ENCODE measurements at places on chromosomes 16 and 17.

GRCh38 chr17:4167786-4168185 is 24.8 kb downstream of the CYB5D2 start:
- DNase-seq: no peak

GRCh38 chr16:20920091-20920490 is 19.5 kb downstream of the LYRM1 start:
- DNase-seq: no peak

DNA sequence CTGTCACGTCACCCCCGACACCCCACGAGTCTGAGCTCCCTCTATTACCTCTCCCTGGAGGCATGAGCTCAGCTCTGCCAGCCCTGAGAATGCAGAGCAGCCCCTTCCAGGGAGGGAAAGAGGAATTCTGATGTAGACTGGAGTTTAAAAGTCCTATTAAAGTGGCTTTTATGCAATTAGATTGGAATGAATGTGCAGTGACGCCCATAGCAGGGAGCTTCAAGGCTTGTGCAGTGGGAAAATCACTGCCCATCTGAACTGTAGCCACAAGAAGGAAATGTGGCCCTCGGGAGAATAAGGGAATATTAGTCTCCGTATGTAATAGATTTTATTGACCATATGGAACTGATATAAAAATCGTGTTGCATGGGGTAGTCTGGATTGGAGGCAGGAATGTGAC is 66.9 kb downstream of the ZNF423 start:
- DNase-seq: no peak

- no peak for DNase-seq
These were observed 44.1 kb upstream of the SLC38A10 start for GRCh38 chr17:81339191-81339533.

DNA sequence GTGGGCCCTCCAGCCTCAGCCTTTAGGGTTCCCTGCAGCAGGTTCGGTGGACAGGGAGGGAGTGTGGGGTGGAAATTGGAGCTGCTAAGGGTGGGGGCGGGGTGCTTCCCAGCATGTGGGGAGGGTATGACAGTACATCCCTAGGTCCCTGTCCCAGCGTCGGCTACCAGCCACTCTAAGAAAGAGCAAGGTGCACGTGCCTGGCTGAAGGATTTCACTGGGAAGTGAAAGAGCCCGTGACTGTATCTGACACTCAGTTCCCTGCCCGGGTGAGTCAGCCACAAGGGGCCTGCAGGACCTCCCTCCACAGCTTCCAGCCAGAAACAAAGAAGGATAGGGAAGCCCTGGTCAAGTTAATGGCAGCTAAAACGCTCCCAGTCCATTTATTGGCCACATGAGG is 4.1 kb downstream of the SNRNP25 start:
- no peak for DNase-seq

GRCh38 chr16:20218093-20218492 is 109.2 kb downstream of the GP2 start:
- DNase-seq: no peak

DNA sequence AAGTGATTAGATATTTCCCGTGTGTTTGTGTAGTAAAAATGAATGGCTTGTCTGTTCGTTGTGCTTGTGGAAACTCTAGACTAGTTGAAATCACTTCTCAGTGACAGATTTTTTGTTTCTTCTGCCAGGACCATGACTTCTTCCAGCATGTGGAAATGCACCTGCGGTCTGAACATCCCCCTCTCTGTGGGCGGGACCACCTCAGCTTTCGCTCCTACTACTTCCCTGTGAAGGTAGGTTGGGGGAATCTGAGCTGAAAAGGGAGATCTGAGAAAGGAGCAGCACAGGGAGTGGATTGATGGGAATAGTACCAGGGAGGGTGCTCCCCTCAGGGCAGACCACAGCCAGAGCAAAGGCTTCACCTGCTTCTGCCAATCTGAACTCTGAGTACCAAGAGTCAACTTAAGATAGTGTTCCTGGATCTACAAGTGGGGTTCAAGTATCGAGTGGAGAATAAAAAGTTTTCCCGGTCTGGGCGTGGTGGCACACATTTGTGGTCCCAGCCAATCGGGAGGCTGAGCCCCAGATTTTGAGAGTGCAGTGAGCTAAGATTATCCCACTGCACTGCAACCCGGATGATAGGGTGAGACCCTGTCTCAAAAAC is 47.5 kb downstream of the SF3B3 start:
- no peak for DNase-seq

DNA sequence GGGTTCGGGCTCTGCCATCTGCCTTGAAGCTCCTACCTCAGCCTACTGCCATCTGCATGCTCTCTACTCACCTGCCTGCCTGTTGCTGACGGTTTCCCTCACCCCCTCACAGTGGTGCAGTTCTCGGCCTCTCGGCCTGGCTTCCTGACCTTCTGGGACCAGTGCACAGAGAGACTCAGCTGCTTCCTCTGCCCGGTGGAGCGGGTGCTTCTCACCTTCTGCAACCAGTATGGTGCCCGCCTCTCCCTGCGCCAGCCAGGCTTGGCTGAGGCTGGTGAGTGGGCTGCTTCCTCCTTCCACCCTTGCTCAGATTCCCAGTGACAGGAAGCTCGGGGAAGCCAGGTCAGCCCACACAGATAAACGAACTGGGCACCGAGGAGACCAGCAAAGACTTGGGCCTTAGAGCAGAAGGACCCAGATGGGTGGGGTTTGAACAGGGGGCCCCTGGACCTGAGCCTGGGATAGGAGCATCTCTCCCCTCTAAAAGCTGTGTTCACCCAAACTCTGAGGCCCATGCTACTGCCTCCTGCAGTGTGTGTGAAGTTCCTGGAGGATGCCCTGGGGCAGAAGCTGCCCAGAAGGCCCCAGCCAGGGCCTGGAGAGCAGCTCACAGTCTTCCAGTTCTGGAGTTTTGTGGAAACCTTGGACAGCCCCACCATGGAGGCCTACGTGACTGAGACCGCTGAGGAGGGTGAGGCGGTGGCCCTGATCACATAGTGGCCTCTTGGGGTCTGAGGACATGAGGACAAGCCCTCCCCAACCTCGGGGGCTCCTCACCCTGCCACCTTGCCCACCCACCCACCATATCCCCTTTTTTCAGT is 16.4 kb downstream of the RIPOR1 start:
- DNase-seq: no peak

DNA sequence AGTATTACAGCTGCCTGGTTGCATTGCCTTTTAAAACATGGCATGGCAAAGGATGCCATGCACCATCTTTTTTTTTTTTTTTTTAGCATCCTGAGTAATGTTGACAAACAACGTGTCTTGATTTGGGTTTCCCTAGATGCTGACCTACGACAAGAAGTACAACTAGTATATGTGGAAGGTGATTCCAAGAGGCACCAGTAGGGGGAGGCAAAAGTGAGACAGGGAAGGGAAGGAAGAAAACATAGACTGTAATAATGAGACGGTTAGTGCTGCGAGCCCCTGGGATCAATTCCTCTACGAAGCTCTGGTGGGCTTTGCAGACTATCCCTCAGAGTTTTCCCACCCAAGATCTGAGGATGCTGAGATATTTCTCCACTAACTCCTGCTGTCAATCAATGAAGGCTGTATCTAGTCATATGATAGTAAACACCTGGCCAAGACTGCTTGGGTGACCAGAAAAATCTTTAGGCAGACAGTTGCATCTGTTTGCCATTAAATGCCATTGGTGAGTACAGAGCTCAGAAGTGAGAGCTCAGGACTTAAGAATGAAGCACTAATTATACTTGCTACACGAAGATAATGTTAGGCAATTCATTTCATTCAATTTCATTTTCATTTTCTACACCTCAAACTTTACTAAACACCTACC is 458.6 kb upstream of the GOT2 start:
- no peak for DNase-seq

- peak; percentile 81 for DNase-seq
These were observed at the start of gene PFN1 for GRCh38 chr17:4948166-4948930. Gene PFN1, minus strand, starts transcription at chr17:4948530. Its CDS starts 136 bp downstream, at chr17:4948394.

DNA sequence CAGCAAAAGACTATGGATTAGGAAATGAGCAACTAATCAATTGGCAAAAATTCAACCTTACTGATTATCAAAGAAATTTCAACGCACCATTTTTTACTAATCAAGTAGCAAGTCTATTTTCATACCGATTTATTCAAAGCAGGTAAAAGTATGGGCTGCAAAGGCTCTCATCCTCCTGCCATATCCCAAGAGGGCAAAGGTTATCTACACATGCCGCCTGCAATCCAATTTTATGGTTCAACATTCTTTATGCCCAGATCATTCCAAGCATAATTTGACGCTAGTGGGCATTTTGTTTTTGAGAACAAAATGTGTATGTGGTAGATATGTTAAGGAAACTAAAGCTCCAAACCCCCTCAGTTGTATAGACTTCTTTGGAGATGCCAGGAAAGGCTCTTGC is 270.6 kb downstream of the MAF start:
- no peak for DNase-seq

DNA sequence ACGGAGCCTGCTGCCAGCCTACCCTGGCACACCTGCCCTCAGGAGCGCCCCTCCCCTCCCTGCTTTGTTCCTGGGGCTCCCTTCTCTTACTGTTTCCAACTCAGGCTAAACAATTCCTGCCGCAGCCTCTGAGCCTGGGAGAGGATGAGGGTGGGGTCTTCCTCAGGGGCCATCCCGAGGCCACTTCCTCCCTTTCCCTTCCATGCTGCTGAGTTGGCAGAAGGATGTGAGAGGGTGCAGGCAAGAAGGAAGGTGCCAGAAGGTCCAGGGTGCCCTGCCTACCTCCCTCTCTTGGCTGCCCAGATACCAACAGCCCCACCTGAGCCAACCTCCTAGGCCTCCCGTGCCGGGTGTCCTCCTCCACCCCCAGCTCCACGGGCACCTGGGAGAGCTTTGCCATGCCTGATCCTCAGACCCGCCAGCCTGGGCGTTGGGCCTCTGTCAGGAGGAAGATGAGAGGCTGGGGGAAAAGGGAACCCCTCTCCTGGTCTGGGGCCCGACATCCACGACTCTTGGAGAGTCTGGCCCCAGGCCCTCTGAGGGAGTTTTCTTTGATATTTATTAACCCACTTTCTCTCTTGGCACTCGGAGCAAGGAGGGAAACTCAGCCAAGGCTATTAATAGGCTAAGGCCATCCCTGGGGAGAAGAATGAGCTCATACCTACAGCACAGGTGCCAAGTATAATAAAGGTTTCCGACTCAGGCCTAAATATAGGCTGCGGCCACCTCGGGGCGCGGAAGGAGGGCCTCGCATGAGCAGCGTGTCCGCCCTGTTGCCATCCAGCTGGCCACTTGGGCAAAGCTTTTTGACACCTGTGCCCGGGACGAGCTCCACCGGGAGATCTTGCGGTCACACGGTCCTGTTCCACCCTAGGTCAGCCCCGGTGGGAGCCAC is 232.0 kb downstream of the ENGASE start:
- no peak for DNase-seq

DNA sequence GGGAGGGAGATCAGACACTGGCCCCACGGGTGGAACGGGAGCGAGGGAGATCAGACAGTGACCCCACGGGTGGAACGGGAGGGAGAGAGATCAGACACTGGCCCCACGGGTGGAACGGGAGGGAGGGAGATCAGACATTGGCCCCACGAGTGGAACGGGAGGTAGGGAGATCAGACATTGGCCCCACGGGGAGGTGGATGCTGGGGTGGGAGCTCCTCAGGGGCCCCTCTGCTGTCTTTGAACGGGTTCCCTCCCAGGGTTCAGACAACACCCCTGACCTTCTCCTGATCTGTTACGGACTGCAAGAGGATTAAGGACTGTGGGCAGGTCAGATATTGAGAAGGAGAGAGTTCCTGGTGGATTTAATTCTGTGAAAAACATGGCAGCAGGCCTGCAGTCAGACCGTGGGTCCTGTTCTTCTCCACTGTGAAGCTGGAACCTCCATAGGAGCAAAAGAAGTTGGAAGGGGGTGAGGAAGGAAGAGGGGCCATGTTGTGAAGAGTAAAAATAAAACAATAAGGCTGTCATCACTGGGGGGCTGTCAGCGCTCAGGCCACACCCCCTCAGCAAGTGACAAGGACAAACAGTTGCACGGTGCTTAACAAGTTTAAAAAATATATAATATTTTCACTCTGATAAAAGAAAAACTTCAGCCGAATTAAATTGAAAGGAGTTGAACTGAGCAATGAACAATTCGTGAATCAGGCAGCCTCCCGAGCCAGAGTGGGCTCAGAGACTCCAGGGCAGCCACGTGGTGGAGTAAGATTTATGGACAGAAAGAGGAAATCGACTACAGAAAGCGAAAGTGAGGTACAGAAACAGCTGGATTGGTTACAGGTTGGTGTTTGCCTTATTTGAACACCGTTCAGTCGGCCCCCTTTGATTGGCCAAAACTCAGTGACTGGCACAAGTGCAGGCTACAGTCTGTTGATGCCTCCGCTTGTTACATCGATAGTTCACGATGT is 348.7 kb upstream of the TNRC6C start:
- no peak for DNase-seq

DNA sequence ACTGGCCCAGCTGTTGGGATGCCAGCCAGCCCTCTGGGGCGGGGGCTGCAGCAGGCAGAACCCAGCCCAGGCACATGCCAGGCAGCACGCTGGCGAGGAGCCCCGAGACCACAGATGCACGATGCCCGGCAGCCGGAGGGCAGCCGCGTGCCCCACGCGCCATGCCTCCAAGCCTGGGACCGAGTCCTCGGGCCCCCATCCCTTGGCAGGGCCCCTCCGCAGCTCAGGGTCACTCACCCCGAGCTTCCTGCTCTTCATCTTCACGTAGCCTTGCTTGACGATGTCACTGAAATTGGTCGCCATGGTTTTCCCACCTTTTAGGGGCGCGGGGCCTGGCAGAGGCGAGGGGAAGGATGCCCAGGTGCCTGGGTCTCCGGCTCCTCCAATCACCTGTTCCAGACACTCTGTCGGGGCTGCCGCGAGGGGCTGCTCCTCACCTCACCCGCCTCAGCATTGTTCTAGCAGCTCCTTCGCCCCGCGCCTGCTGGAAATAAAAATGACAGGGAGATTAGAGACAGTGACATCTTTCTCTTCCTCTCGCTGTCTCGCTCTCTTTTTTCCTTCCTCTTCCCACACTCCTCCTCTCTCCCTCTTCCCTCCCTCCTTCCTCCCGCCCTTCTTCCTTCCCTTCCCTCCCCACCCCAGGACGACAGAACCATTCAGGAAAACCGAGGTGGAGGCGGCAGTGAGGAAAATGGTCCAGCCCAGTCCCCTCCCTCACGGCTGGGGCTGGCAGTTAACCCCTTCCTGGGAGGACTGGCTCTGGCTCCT is 6.9 kb downstream of the DOK4 start:
- DNase-seq: no peak

- no peak for DNase-seq
These were observed 12.7 kb downstream of the SLC5A11 start for GRCh38 chr16:24858219-24859041.

DNA sequence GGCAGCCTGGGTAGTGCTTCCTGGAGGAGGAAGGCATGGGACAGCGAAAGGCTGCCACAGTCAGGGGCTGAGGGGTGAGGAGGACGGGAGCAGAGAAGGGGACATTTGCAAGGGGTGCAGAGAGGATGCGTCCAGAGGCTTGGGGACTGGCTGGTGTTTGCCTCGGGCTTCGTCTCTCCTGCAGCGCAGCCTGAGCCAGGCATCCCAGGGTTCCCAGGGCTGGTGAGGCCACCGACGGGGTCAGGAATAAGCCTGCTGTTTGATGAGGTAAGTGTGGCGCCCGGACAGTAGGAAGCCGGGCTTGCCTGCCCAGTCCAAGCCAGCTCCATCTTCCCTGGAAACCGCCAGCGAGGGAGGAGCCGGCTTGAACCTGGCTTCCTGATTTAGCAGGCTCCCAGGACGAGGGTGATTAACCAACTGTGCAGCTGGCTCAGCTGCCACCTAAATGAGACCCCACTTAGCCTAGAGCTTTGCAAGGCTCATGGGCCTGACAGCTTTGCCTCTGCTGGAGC is 47.8 kb downstream of the PITPNM3 start:
- no peak for DNase-seq

- DNase-seq: no peak
These were observed 22.9 kb upstream of the CPPED1 start for GRCh38 chr16:12826559-12826958.

Data from GOT3 (cell line).